ENCODE measurements at places on chromosomes 2 and 18.

GRCh38 chr2:15223887-15224286, 337.2 kb downstream of the NBAS start:
- no peak for DNase-seq

- no peak for DNase-seq
Observed at GRCh38 chr2:141186413-141187074, 944.3 kb downstream of the LRP1B start.

DNA sequence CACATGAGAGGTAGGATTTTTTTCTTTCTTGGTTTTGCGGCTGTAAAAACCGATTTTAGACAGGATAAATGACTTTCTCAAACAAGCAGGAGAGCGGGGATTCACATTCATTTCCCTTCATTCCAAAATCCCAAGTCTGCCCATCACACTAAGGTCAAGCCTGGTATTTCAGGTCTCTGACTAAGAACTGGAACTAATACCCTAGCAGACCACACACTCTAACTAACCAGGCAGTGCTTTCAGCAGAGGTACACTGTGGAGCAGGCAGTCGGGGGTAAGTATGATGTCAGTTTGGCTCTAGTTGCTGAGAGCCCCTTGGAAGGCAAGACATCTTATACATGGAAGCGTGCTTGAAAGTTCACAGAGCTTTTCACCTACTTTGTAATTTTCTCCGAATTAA, 128.1 kb upstream of the LHCGR start:
- DNase-seq, result no peak

- no peak for DNase-seq
Observed at GRCh38 chr2:210170196-210170445, 1.1 kb downstream of the KANSL1L start.

DNA sequence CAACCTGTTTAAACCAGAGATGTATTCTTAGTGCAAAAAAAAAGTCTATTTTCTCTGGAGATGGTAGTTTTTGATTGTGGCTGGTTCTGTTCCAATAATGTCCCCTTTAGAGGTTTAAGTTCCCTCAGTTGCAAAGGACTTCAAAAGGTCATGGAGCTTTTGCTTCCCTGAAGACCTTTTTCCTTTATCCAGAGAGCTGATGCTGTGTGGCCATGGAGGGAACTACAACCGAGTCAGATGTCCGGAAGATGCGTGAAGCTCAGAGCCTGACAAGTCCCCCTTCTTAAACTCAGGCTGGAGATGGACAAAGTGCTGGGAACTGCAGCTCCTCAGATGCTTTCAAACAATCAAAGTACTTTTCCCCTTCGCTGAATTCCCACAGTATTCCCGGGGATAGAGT, 176.1 kb downstream of the TMEM18 start:
- DNase-seq, result no peak

- DNase-seq, result peak; percentile 24
Observed at GRCh38 chr18:43620936-43621335, 343.6 kb upstream of the SYT4 start.

DNA sequence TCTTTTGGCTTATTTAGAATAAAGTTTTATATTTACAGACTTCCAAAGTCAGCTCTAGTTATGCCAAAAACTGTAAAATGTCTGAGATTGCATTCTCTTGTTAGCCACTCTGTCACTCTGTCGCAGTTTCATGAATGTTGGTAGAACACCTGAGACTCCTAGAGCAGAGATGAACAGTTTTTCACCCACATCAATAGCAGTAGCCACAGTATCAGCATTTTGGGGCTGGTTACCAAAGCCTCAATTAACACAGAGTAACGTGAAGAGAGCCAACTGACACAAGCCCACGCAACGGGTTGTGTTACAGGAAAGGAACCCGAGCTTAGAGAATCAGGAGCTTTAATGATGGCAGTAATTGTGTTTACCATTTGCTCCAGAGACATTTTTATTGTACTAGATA, 443.0 kb upstream of the SLC39A10 start:
- no peak for DNase-seq

- DNase-seq, result no peak
Observed at GRCh38 chr2:159904959-159905305, 106.9 kb upstream of the CD302 start.

DNA sequence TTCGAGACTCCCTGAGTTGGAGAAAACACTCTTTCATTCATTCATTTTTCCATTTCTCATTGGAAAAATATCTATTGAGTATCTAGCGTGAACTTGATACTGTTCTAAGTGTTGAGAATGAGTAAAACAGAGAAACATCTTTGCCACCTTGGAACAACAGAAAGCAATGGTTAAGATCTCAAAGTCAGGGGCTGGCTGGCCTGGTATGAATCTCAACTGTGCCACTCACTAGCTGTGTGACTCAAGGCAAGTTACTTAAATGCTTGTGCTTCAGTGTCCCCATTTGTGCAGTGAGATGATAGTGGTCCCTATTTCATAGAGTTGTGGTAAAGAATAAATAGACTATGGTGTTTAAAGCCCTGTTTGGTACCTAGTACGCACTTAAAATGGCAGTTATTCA, 415.2 kb downstream of the NBAS start:
- DNase-seq, result no peak

DNA sequence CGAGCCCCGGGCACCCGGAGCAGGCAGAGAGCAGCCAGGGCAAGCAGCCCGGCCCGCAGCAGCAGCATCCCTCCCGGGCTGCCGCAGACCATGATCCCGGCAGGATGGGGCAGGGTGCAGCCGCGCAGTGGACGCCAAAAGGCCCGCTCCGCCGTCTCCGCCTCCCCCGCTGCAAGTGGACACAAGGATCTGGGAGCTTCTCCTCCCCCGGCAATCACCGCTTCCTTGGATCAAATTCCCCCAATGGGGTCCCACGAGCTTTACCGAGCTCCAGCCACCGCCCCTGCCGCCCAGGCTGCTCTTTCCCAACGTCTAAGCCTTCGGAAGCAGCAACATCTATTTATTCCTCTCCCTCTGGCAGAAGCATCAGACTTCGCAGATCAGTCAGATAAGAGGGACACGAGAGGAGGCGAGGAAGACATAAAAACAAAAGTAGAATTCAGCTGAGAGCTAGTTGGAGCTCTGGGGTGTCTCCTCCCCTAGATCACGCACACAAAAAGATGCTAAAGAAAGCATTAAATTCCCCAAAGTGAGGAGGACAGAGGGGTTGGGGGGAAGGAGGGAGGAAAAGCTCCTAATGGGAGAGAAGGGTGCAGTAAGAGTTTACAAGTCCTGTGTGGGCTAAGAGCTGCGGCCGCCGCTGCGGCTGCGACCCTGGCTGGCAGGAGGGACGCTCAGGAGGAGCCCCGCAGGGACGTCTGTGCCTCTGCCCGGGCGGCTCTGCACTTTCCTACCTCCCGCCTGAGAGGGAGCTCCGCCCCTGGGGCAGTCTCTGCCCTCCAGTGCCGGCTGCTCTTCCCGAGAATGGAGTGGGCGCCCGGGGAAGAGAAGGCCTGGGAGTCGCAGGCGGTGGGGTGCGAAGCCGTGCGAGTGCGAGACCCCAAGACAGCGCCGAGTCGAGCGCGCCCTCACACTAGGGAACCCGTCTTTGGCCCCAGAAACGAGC, at the start of gene FRZB:
Gene FRZB, minus strand, starts transcription at position 177 of the 946 bp plus-strand sequence. Its CDS starts 85 bp downstream, at position 92.
- peak; percentile 8 for DNase-seq

DNA sequence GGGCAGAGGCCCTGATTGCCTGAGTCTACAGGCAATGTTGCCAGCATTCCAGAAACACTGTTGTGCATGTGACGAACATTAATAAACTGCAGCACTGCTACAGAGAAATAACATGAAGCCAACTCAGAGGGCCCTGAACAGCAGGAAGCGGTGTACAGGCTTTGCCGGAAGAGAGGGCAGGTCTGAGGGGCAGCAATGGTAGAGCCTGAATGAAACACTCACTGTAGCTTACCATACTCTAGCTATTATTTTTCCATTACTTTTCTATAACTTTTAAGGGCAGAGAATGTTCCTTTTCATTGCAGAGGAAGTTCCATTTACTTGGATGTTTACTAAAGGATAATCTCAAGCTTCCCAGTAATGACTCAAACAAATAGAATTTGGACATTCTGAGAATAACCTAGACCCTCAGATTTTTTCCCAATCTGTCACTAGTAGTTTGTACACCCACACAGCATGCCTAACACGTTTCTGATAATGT, 150.4 kb downstream of the MTX2 start:
- no peak for DNase-seq

GRCh38 chr2:182763311-182763912, 47.4 kb downstream of the DNAJC10 start:
- peak; percentile 10 for DNase-seq

GRCh38 chr2:231123362-231123898, 1.4 kb downstream of the HTR2B start:
- DNase-seq, result no peak

DNA sequence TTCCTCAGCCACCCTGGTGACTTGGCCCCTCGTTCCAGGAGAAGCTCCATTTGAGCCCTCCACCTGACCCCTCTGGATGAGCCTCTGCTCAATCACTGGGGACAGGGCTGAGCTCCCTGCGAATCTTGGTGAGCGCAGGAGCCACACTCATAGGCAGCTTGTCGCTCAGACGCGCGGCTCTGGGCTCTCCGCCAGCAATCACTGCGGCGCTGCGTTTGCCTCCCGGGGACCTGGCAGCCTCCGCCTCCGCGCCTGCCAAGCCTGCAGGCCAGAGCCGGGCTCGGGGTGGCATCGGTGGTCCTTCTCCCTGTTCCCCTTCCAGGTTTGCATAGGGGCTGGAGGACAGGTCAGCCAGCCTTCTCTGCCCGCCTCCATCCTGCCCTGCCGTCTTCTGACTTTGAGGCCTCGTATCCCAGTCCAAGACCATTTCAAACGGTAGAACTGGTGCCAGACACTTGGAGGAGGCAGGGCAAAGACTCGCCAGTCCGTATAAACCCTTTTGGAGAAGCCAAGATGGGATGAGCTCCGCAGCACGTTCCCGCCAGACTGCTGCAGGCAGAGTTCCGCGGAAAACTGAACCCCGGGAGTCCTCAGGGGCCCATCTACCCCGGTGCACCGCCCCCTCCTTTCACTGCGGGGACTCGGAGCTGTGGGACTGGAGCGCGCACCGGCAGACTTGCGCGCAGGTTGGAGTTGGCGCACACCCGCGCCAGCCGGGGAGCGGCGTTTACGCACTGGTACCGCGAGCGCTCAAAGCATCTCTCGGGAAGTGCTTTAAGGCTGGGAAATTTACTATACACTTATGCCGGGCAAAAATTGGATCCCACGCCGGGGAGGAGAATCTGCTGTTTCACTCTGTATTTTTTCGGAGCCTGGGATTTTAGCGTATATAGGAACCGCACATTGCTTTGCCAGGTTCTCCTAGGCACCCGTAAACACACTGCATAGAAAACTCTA, 1.1 kb upstream of the TACR1 start:
- DNase-seq, result peak; percentile 61

DNA sequence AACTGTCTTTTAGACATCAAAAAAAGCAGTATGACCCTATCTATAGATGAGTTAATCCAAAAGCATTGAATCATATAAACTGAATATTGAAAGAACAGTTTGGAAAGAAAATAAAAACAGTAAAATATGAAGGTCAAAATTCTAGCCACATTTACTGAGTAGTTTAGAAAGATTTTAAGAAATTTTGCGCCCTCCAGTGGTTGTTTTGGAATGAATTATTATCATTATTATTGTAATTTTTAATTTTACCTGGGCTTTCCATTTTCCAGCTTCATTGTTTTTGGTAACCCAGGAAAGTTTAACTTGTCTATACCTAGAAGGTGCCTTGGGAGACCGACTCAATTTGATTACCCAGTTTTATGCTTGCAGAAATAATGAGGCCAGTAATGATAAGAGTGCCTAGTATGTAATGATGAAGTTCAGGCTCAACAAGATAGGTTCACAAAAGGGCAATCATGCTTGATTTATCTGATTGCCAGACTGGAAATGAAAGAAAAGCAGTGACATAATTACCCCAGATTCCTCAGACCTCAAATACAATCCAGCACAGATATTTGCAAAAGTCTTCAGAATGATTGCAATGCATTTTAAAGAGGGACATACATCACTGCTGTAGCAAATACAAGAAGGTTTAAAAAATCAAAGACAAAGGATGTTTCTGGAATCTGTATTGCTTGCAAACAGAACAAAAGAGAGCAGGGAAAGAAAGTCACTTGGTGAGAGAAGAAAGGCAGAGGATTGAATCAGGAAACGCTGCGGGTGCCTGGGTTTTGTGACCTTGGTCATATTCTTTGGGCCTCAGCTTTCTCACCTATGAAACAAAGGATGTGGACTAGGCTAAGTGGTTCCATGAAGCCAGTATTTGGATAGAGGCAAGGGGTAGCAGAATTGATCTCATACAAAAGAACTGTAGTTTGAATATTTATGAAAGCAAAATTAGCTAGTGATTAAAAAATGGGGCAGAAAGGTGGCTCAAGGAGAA, 153.8 kb downstream of the MAP2 start:
- no peak for DNase-seq

- DNase-seq, result no peak
Observed at GRCh38 chr18:8332286-8332685, 277.0 kb upstream of the RAB12 start.

- no peak for DNase-seq
Observed at GRCh38 chr2:3289171-3289515, 88.5 kb downstream of the EIPR1 start.

DNA sequence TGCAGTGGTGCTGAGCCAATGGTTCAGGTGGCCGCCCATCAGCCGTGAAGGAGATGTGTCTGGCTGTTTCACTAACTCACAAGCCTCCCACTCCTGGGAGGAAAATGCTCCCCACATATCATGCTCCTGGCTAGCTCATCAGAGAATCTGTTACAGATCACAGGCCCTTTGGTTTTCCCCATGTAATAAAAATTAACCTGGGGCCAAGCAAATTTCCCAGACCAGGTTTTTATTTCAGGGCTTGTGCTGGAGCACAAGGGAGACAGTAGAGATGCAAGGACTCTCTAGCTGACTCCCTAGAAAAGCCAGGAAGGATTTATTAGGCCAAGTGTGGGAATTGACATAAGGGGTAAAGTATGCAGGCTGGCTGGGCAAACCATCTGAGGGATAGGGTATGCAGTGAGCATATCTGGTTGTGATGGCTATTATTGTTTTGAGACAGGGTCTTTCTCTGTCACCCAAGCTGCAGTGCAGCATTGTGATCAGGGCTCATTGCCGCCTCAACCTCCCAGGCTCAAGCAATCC, 40.6 kb upstream of the CCBE1 start:
- DNase-seq, result no peak

GRCh38 chr2:236676136-236676873, 106.7 kb downstream of the ACKR3 start:
- DNase-seq, result no peak

GRCh38 chr2:112728378-112729175, 7.8 kb downstream of the NT5DC4 start:
- DNase-seq, result no peak
